Mononuclear cell (primary cell): ENCODE measurements at places on chromosomes 5 and 9. TPM values are rescaled to one million over a fixed set of nuclear protein-coding genes. Genes with fewer than 3 reads are reported as not detected.

Gene PRRX2
- total RNA-seq = not detected

Gene ANKRD18B
- total RNA-seq = 1.2 TPM

Gene SEC61B
- total RNA-seq = 48.6 TPM

Gene SLC25A2
- total RNA-seq = 0.73 TPM

Gene NR5A1
- total RNA-seq = not detected

Gene UHRF2
- 192 TPM for total RNA-seq

Gene SYNPO
- total RNA-seq = 0.42 TPM

Gene AGGF1
- total RNA-seq = 15.2 TPM

Gene NR2F1-AS1
- not detected for total RNA-seq

Gene TMED9
- 35.3 TPM for total RNA-seq
